ENCODE measurements at places on chromosomes 13 and 19. TPM values are rescaled to one million over a fixed set of nuclear protein-coding genes. Genes with fewer than 3 reads are reported as not detected.

Gene KLHL1
- not detected for total RNA-seq

GRCh38 chr19:32859591-32859990 lies 10.0 kb downstream of the SLC7A9 start:
- no peak for DNase-seq

Gene CLEC4M
- not detected for total RNA-seq

DNA sequence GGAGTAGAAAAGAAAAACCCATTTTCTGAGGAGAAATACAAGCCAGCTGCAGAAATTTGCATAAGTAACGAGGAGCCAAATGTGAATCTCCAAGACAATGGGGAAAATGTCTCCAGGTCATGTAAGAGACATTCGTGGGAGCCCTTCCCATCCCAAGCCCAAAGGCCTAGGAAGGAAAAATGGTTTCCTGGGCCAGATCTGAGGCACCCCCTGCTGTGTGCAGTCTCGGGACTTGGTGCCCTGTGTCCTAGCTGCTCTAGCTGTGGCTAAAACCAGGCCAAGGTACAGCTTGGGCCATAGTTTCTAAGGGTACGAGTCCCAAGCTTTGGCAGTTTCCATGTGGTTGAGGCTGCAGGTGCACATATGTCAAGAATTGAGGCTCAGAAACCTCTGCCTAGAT lies 444.9 kb downstream of the PCDH20 start:
- no peak for DNase-seq

Gene HCST
- total RNA-seq: 4.5 TPM

GRCh38 chr13:71789693-71790329 lies 77.2 kb downstream of the DACH1 start:
- no peak for DNase-seq

- no peak for DNase-seq
These were observed 177.5 kb downstream of the FOXO1 start for GRCh38 chr13:40488869-40489391.

DNA sequence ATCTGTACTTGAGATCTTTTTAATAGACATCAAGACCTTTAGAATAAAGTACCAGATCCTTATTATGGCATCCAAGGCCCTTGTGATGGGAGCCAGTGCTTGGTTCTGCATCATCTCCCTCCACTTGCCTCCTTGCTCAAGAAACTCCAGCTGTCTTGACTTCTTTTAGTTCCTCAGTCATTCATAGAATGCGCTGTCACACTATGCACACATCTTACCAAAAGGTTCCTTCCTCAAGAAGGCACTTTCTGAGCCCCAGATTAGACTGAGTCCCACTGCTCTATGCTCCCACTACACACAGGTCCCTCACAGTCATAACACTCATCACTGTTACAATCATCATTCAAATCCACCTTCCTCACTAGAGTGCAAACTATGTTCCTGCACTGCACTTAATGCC lies 57.8 kb upstream of the ITM2B start:
- DNase-seq: no peak

Gene LCP1
- 21.2 TPM for total RNA-seq

GRCh38 chr19:37991841-37992248 lies 84.8 kb downstream of the SIPA1L3 start:
- DNase-seq: no peak

- DNase-seq: no peak
These were observed 7.9 kb upstream of the GGACT start for GRCh38 chr13:100596516-100596915.

GRCh38 chr13:79791471-79792042 lies 310.6 kb downstream of the NDFIP2 start:
- no peak for DNase-seq

DNA sequence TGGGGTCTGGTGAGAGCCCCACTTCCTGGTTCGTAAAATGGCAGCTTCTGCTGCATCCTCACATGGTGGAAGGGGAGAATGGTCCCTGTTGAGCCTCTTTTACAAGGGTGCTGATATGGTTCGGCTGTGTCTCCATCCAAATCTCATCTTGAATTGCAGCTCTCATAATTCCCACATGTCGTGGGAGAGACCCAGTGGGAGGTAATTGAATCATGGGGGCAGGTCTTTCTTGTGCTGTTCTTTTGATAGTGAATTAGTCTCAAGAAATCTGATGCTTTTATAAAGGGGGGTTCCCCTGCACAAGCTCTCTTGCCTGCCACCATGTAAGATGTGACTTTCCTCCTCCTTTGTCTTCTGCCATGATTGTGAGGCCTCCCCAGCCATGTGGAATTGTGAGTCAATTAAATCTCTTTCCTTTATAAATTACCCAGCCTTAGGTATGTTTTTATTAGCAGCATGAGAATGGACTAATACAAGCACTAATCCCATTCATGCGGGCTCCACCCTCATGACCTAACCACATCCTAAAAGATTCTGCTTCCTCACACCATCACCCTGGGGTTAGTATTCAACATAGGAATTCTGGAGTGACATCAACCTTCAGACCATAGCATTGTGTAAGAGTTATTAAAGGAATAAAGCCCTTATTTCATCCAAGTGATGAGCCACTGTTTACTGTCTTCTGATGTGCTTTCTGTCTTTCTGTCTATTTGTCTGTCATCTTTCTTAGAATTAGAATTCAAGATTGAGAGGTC lies 159.0 kb upstream of the IRS2 start:
- DNase-seq: no peak

DNA sequence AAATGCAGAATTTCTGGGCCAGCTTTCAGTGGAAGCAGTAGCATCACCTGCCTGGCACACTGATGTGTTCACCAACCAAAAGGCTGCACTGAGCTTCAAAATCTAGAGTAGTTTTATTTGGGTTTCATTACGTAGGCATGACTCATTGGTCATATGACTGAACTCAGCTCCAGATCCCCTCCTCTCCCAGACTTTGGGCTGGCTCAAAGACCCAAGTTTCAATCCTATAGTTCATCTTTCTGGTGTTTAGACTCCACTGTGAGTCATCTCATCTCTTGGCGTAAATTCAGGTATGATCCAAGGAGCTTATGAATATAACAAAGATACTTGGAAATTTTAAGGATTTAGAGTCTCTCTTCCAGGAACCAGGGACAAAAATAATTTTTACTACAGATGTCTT lies 17.7 kb downstream of the ZMYM5 start:
- peak; percentile 40 for DNase-seq

DNA sequence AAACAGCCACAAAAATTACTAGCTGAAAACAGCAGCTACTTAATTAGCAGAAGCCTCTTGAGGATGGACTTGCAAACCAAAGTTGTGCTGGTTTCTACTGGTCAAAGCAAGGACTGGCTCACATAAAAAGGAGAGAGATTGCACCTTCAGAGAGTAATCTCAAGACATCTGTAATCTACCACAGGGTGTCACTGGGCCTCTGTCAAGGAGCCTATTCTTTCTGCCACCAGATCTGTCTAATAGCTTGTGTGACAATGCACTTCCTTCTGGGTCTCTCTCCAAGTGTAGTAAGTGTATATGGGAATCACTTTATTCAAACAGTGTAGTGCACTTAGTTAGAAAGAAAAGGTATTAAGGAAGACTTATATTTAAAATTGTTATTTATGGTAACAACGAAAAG lies 24.4 kb upstream of the ZNF561 start:
- no peak for DNase-seq

GRCh38 chr19:50843205-50843604 lies 9.8 kb upstream of the KLK15 start:
- DNase-seq: no peak

DNA sequence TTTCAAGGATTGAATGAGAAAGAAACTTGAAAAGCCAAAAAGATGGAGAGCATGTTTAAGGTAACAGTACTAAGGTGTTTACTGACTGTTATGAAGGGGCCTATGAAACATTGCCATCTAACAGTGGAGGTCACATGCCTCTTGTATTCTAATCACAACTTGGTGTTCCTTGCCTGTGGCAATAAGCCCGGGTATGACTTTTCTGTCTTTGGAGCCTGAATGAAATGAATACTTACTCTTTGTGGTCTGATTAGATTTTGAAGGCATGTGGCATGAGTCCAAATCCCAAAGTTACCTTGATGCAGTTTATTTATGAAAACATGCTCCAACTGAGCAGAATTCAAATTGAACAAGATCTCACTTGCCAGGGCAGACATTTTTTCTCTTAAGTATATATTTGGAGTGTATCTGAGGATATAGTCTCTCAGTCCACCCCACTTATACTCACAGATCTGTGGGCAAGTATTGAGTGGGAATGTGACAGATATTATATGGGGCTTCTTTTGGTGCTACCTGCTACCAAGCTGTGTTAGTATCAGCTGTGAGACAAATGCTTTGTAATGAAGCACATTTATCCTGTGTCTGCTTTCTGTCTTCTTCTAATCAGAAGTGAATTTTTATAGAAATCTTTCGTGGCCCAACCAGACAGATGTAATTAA lies 67.5 kb downstream of the B3GLCT start:
- DNase-seq: no peak

Gene ZNF611
- total RNA-seq: 29.7 TPM

- DNase-seq: no peak
These were observed 144.4 kb downstream of the ZIC5 start for GRCh38 chr13:99827011-99827772.

Gene MRPL34
- 289 TPM for total RNA-seq

Gene ZNF626
- total RNA-seq: 27.8 TPM

GRCh38 chr13:50122455-50122854 lies 107.2 kb downstream of the KCNRG start:
- no peak for DNase-seq

DNA sequence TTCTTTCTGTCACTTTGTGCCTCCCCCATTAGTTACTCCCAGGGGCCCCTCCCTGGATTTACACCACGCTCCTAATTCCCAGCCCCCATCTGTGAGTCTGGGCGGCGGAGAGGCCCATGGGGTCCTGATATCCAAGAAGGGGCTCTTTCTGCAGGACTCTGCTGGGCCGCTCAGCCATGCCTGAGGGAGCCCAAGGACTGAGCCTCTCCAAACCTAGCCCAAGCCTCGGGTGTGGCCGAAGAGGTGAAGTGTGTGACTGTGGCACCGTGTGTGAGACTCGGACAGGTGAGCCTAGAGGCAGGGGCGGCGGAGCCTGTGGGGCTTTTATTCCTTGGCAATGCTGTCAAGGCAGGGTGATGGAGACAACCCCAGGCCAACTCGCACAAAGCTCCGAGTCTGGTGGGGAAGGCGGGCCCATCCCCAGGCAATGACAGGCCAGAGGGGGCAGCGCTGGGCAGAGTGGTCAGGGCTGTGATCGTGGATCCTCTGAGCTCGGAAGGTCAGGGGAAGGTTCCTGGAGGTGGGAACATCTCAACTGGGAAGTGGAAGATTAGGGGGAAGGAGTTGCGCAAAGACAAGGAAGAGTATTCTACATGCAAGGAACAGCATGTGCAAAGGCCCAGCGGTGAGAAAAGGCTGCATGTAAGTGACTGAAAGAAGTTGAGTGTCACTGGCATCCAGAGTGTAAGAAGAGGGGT lies 1.6 kb downstream of the PLEKHG2 start:
- DNase-seq: peak; percentile 47

Gene KLF1
- 0.77 TPM for total RNA-seq

GRCh38 chr13:51370116-51370515 lies 30.6 kb downstream of the SERPINE3 start:
- no peak for DNase-seq

DNA sequence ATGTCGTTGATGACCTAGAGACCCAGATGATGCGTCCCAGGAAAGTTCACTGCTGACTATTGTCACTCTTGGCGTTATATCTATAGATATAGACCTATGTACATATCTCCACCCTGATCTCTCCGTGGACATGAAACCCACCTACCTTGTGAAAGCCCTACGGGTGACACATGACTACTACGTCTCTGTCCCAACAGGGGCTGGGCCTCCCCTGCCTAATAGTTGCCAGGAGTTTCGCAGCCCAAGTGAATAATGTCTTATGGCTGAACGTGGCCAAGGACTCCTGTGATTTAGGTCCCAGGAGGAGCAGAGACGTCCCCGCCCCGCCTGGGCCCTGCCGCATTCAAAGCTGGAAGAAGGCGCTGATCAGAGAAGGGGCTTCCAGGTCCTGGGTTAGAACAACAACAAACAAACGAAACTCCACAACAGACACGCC lies 4.9 kb upstream of the POU4F1 start:
- no peak for DNase-seq

GRCh38 chr19:871446-872265 lies 12.2 kb downstream of the CFD start:
- no peak for DNase-seq

GRCh38 chr13:32432856-32433255 lies 4.9 kb upstream of the N4BP2L1 start:
- no peak for DNase-seq

Gene MEIOSIN
- total RNA-seq: not detected

- DNase-seq: no peak
These were observed 438.6 kb downstream of the KLF5 start for GRCh38 chr13:73497430-73497829.

DNA sequence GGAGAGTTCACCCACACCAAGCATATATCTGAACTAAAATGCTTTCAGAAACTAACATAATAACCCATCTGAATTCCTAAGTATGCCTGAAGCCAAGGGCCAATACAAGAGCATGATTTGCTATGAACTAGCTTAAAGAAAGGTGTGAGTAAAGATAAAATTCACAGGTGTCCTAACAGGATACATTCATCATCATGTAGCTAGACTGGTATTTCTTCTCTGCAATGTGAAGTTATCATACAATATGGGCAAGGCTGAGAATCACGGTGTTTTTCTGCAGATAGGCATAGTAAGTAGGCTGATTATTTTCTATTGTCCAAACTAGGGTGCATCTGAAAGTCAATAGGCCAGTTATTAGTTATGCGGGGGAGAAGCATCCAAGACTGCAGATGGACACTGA lies 63.1 kb downstream of the STK24 start:
- DNase-seq: no peak

Gene SLC25A42
- 8.4 TPM for total RNA-seq

DNA sequence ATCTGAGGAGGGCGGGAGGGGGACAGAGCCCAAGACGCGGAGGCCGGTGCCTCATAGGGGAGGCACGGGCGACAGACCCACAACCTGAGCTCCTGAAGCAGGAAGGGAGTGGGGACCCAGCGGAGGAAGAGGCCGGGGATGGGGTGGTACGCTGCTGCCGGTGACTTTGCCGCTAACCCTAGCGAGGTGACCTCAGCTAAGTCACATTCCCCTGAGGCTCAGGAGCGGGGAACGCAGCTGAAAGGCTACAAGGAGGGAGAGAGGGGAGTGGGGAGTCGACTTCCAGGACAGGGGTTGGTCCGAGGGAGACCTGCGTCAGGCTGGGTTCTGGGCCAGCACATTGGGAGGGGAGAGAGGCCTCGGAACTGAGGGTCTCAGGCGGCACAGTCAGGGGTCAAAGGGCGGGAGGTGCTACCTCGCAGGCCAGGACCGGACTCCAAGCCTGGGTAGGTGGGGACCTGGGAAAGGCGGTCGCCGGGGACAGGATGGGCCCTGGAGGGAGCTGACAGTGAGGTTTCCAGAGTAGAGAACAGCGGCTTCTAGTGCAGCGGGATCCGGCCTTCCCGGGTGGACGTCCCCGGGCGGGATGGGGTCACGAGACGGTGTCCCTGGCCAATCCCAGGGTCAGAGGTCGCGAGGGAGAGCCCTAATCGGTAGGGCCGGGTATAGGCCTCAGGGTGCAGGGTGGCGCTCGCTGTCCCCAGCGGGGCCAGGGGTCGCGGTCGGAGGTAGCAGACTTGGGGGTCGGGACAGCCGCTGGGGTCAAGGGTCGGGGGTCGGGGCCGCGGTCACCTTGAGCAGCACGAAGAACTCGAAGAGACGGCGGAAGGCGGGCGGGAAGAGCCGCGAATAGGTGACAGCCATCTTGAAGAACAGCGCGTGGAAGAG lies 699 bp downstream of the TMEM259 start:
- DNase-seq: peak; percentile 56

Gene SPC24
- total RNA-seq: 1.8 TPM

Gene SPATA13
- 47.4 TPM for total RNA-seq

- DNase-seq: no peak
These were observed 179.0 kb downstream of the SPRY2 start for GRCh38 chr13:80161896-80162295.
